ENCODE measurements at places on chromosomes 2 and 18. TPM values are rescaled to one million over a fixed set of nuclear protein-coding genes. Genes with fewer than 3 reads are reported as not detected.

DNA sequence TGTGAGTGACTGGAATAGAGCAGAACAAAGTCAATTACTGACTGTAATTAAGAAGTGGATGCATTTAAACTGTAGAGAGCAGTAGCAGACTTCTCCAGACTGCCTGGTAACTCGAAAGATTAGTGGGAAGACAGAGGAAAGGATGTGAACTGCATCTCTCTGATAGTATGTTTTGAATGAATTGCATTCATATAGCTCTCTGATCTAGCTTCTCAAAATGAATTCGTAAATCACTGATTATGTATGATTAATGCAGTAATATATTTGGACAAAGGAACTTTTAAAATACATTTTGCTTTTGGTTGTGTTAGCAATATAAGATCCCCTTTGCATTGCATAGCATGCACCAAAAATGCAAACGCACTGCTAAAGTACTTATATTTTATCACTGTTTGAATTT lies 304.0 kb downstream of the ARHGAP15 start:
- H3K4me1 ChIP-seq, result peaks cover 16% of the 10 kb centered on the region
- no peaks in the 10 kb centered on the region for H3K27me3 ChIP-seq
- no peak for ATAC-seq
- H3K4me3 ChIP-seq, result no peak overlapping the region
- peak overlapping the region; percentile 5 for H3K27ac ChIP-seq
- peaks cover 31% of the 10 kb centered on the region for H3K36me3 ChIP-seq

DNA sequence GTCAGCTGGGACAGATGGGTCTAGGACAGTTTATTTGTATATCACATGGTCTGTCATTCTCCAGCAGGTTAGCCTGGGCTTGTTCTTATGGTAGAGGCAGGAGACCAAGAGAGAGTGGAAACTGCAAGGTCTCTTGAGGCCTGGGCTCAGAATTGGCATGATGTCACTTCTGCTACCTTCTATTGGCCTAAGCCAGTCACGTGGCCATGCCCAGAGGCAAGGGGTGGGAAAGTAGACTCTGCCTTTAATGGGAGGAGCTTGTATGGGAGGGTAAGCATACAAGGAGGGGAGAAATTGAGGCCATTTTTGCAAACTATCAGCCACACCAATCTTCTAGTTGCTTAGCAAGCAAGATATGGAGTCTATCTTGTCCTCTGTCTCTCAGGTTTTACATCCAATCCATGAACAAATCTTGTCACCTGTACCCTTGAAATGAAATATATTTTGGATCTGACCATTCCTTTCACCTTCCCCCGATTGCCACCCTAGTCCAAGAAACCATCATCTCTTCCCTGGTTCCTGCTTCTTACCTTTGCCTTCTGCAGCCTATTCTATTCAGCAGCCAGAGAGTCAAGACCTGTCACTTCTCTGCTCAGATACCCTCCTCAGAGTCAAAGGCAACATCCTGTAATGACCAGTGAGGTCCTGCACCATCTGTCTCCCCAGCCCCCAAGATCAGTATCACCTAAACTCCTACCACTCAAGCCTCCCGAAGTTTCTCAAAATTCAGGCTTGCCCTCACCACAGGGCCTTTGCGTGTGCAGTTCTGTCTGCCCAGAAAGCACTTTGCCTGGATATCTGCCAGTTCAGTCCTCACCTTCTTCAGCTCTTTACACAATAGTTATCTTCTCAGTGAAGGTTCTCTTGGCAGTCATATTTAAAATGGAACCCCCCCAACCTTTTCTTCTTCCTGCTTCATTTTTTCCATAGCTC lies 240.0 kb downstream of the LOXHD1 start:
- no peaks in the 10 kb centered on the region for H3K36me3 ChIP-seq
- no peak overlapping the region for H3K4me3 ChIP-seq
- H3K27me3 ChIP-seq, result no peaks in the 10 kb centered on the region
- peak; percentile 56 for ATAC-seq
- H3K27ac ChIP-seq, result peak overlapping the region; percentile 5
- peaks cover 7% of the 10 kb centered on the region for H3K4me1 ChIP-seq

- peaks cover 39% of the 10 kb centered on the region for H3K27me3 ChIP-seq
- H3K4me3 ChIP-seq, result no peak overlapping the region
- ATAC-seq, result no peak
- no peak overlapping the region for H3K27ac ChIP-seq
Measured at GRCh38 chr2:176502619-176503018, 233.4 kb downstream of the MTX2 start.

DNA sequence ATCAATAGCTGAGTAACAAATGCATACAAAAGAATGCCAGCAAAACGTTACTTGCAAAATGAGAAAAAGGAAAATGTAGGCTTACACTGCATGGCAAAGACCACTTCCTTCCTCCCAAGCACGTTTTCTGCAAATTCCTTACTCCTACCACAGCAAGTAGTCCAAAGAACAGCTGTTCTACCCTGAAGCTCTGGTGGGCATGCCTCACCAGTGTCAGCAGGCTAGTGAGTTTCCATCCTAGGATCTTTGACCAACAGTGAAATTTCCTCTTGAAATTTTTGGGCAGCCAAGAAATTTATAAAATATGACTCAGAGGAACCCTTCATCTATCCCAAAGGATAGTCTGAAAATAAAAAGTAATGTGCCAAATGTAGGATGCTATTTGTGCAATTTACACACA lies 123.9 kb downstream of the ZNF532 start:
- peaks cover 7% of the 10 kb centered on the region for H3K4me1 ChIP-seq
- peaks cover 7% of the 10 kb centered on the region for H3K27me3 ChIP-seq
- ATAC-seq, result no peak
- no peak overlapping the region for H3K27ac ChIP-seq

DNA sequence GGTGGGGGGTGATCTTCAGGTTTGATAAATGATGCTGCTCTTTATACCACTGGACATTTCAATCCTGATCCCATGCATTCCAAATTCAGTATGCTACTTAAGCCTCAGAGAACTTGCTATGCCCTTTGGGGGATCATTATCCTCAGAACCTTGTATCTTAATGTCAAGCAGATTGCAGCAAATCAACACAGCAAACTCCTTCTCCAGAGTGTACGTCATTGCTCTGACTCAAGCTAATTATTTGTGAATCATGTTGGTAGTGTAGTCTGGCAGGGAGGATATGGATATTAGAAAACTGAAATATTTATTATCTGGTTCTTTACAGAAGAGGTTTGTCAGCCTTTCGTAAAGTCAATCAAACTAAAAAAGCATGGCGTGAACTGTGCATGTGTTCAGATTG lies 562.5 kb upstream of the FAM98A start:
- ATAC-seq, result no peak
- H3K4me3 ChIP-seq, result no peak overlapping the region
- no peak overlapping the region for H3K27ac ChIP-seq
- H3K36me3 ChIP-seq, result no peaks in the 10 kb centered on the region
- H3K4me1 ChIP-seq, result no peaks in the 10 kb centered on the region

- H3K36me3 ChIP-seq, result peaks cover under 1% of the 10 kb centered on the region
- peaks cover 20% of the 10 kb centered on the region for H3K4me1 ChIP-seq
- no peak overlapping the region for H3K27ac ChIP-seq
- H3K27me3 ChIP-seq, result no peaks in the 10 kb centered on the region
- no peak for ATAC-seq
Measured at GRCh38 chr2:54553775-54554174, 97.6 kb downstream of the SPTBN1 start.

GRCh38 chr2:96152304-96153161 lies 7.3 kb upstream of the DUSP2 start:
- H3K27me3 ChIP-seq, result no peaks in the 10 kb centered on the region
- no peak for ATAC-seq
- peak overlapping the region; percentile 67 for H3K27ac ChIP-seq
- peaks cover 39% of the 10 kb centered on the region for H3K4me1 ChIP-seq
- no peak overlapping the region for H3K4me3 ChIP-seq

- H3K36me3 ChIP-seq, result peaks cover 65% of the 10 kb centered on the region
- H3K4me1 ChIP-seq, result peaks cover 27% of the 10 kb centered on the region
- no peaks in the 10 kb centered on the region for H3K27me3 ChIP-seq
- peak; percentile 3 for ATAC-seq
Measured at GRCh38 chr2:191678437-191679100, 633 bp downstream of the NABP1 start.

DNA sequence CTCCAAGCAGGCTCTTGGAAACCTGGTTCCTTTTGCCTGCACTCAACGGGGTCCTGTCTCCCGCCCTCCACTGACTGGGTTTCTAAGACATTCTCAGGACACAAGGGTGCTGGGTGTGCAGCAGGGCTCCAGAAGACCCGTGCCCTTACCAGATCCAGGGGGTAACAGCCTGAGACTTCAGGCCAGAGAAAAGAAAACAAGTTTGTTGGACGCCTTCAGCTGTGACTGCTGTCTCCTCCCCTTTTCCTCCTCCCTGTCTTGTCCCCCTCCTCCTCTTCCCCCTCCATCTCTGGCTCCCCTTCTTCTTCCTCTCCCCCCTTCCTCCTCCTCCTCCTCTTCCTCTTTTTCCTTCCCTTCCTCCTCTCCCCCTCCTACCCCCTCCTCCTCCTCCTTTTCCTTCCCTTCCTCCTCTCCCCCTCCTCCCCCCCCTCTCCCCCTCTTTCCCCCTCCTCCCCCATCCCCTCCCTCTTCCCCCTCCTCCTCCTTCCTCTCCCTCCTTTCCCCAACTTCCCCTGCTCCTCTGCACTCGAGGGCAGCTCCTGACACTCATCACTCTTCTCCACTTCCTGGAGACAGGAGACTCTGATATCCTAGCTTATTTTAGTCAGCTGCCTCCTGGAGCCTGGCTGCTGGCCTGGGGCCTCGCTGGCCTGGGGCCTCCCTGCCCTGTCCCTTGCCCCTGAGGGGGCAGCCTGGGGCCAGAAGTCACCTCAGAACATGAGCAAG lies 12.4 kb downstream of the ADRA2B start:
- no peaks in the 10 kb centered on the region for H3K36me3 ChIP-seq
- no peak overlapping the region for H3K4me3 ChIP-seq
- no peak for ATAC-seq
- H3K27me3 ChIP-seq, result no peaks in the 10 kb centered on the region

DNA sequence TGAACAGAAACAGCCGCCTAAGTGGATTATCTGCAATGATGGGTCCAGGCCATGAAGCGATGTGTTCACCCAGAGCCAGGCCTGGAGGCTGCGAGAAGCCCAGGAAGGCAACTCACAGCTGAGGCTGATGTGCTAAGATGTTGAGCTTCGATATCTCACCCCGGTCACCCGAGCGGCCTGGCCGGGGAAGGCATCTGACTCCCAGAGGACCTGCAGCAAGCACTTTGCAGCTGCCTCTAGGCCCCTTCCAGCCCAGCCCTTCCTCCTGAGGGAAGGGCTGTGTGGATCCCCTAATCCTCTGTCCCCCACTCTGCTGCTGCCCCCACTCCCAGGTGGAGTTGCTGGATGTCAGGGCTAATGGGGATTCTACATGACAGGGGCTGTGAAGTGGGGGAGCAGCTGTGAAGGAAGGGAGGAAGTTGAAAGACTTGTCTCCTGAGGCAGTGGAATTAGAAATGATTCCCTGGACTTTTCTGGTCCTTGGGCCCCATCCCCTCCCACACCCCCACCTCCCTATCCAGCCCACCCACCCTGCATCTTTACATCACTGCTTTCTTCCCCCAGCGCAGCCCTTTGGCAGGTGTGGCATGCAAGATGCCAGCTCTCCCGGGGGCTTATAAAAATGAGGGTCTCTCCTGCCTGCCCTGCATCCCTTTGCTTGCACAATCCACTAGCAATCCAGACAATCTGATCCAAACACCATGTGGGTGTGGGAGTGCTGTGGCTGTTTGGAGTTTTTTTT lies 4.3 kb downstream of the ATP6V1B1 start:
- no peak for ATAC-seq
- no peaks in the 10 kb centered on the region for H3K36me3 ChIP-seq
- H3K27ac ChIP-seq, result no peak overlapping the region
- no peaks in the 10 kb centered on the region for H3K4me1 ChIP-seq

- H3K27me3 ChIP-seq, result peaks cover 7% of the 10 kb centered on the region
- H3K4me1 ChIP-seq, result peaks cover 13% of the 10 kb centered on the region
- H3K27ac ChIP-seq, result no peak overlapping the region
Measured at GRCh38 chr2:174009488-174010223, 44.5 kb upstream of the SP3 start.

GRCh38 chr2:120109186-120110061 lies 96.5 kb downstream of the EPB41L5 start:
- H3K36me3 ChIP-seq, result no peaks in the 10 kb centered on the region
- peaks cover 12% of the 10 kb centered on the region for H3K4me1 ChIP-seq
- no peaks in the 10 kb centered on the region for H3K27me3 ChIP-seq
- peak overlapping the region; percentile 46 for H3K27ac ChIP-seq
- peak overlapping the region; percentile 51 for H3K4me3 ChIP-seq

- no peaks in the 10 kb centered on the region for H3K36me3 ChIP-seq
- no peaks in the 10 kb centered on the region for H3K4me1 ChIP-seq
- H3K4me3 ChIP-seq, result no peak overlapping the region
Measured at GRCh38 chr18:73924307-73924706, 223.3 kb downstream of the FBXO15 start.

- H3K4me3 ChIP-seq, result no peak overlapping the region
- no peaks in the 10 kb centered on the region for H3K4me1 ChIP-seq
- H3K36me3 ChIP-seq, result no peaks in the 10 kb centered on the region
- no peak overlapping the region for H3K27ac ChIP-seq
Measured at GRCh38 chr18:28995319-28995718, 818.4 kb upstream of the CDH2 start.

DNA sequence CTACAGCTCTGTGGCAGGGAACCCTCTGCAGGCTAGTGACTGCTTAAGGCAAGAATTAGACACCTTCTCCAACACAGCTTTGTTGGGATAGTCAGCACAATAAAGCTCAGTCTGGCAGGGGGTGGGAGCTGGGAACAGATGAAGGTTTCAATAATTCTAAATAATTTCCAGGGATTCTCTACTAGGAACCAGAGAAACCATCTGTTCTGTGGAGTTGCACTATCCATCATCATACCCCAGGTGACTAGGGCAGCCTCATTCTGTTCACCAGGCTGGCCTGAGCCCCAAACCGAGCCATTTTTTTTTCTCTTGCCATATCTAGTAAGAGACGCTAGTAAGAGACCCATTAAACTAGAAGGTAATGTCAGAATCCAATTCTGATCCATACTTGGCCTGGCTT lies 35.8 kb upstream of the CYP26B1 start:
- H3K27me3 ChIP-seq, result no peaks in the 10 kb centered on the region
- H3K36me3 ChIP-seq, result peaks cover 12% of the 10 kb centered on the region
- no peak for ATAC-seq
- H3K4me3 ChIP-seq, result no peak overlapping the region
- no peaks in the 10 kb centered on the region for H3K4me1 ChIP-seq
- H3K27ac ChIP-seq, result no peak overlapping the region

DNA sequence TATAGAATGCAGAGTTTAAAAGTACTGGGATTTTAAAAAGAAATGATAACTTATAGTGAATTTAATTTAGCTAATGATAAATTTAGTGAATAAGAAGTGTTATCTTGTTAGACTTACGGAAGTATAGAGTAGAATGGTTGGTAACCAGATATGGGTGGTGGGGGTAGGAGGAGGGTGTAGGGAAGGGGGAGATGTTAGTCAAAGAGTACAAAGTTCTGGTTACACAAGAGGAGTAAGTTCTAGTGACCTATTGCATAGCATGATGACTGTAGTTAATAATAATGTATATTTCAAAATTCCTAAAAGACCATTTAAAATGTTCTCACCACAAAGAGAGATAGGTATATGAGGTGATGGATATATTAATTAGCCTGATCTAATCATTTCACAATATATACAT lies 184.8 kb upstream of the STON1 start:
- H3K4me1 ChIP-seq, result peaks cover 17% of the 10 kb centered on the region
- no peaks in the 10 kb centered on the region for H3K27me3 ChIP-seq
- peaks cover 41% of the 10 kb centered on the region for H3K36me3 ChIP-seq

GRCh38 chr2:149617476-149617875 lies 29.9 kb upstream of the MMADHC start:
- ATAC-seq, result no peak
- H3K27ac ChIP-seq, result no peak overlapping the region
- H3K36me3 ChIP-seq, result no peaks in the 10 kb centered on the region
- no peak overlapping the region for H3K4me3 ChIP-seq
- peaks cover 27% of the 10 kb centered on the region for H3K27me3 ChIP-seq

Gene NRP2
- 0.91 TPM for total RNA-seq

Gene ABCG5
- not detected for total RNA-seq

Gene GRP
- not detected for total RNA-seq

Gene UGT1A4
- total RNA-seq, result not detected
